ENCODE measurements at places on chromosomes 4 and X.

GRCh38 chr4:4491396-4491893 is 50.4 kb downstream of the STX18 start:
- DNase-seq = peak; percentile 12

DNA sequence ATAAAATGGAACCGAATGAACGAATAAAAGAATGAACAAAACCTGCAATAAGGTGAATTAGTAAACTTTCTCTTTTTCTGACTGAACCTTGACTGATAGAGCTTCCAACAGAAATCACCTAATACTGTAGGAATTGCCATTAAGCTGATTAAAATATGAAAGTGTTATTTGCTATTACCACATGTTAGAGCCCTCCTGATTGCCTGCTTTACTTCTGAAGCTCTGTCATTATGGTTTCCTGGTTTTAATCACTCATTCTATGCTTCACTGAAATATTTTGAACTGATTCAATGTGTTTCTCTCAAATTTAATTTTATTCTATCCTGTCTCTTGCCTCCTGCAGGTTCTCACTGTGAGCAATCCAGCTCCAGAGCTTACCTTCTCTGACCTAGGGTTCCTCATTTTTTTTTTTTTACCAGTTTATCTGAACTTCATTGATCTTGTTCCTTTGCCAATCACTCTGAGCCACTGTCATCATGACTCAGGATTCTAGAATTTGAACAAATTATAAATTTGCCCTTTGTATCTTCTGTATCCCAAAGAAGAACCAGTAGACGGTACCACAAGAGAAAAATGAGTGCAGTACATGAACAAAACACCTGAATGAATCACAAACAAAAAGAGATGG is 48.1 kb upstream of the UGT2B15 start:
- DNase-seq = no peak

- no peak for DNase-seq
Measured at GRCh38 chrX:20968996-20969395, 405.2 kb upstream of the CNKSR2 start.

GRCh38 chrX:150566734-150567182 is 1.7 kb upstream of the MTM1 start:
- DNase-seq = no peak

DNA sequence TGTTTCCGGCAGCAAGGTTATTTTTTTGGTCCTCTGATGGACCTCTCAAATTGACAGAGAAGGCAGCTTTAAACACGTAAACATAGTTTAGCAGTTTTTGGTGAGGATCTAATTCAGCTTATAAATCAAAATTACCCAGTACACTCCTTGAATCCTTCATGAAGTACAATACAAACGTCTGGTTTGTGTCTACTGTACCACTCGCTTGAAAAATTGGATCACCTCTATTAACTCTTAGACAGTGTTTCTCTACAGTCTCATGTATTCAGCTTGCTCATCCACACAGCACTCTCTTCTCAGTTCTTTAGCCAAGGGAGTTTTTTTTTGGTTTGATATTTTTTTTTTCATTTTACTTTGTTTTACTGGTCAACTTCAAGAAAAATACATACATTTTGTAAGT is 113.5 kb downstream of the RNF150 start:
- DNase-seq = no peak

DNA sequence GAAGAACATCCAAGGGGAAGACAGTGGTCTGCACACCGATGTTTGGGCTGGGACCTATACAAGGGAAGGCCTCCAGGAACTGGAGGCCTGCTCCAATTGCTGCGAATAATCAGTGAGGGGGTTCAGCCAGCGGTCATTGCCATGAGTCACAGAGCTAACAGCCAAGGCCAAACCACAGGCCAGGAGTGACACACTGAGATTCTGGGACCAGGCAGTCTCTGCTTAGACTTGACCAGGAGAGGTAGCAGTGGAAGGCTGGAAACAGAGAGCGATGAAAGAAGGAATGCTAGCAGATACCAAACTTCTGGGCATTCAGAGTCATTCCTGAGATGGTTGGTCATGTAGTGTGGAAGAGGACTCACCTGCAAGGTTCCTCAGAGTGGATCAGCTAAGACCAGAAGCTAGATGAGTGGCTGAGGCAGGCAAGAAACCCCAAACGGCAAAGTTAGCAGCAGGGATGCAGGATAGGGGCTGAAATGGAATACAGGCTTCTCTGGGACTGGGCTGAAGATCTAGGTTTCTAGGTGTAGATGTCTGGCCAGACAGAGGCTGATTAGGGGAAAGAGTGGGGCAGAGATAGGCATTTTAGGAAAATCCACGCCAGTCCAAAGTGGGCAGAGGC is 54.7 kb downstream of the CNGA2 start:
- no peak for DNase-seq

DNA sequence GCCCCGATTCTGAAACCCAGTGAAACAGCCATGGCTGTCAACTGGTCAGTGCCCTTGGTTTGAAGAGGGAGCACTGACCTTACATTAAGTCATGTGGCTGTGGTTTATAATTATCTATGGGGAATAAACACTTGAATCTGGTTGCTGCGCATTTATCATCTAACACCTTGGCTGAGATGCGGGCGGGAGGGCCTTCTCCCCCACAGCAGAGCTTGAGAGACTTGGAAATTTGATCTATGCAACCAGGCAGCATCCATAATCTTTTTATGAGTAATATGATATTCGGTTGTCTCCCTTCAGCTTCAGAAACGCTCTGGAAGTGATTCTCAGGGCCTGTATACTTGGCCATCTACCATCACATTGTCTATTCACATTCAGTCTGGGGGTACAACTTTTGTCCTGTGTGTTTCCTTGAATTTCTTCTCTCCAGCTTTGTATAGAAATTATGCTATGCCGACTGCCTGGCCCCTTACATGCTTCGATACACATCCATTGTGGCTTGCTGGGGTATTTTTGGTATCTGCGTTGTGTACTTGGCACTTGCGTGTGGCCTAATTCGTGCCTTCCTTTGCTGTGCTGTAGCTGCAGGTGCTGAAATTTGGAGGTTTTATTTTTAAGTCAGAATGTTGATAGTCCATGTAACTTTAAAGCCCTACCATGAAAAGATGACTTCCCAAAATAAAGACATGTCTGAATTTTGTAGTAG is 321.6 kb downstream of the ARHGAP10 start:
- DNase-seq = no peak

DNA sequence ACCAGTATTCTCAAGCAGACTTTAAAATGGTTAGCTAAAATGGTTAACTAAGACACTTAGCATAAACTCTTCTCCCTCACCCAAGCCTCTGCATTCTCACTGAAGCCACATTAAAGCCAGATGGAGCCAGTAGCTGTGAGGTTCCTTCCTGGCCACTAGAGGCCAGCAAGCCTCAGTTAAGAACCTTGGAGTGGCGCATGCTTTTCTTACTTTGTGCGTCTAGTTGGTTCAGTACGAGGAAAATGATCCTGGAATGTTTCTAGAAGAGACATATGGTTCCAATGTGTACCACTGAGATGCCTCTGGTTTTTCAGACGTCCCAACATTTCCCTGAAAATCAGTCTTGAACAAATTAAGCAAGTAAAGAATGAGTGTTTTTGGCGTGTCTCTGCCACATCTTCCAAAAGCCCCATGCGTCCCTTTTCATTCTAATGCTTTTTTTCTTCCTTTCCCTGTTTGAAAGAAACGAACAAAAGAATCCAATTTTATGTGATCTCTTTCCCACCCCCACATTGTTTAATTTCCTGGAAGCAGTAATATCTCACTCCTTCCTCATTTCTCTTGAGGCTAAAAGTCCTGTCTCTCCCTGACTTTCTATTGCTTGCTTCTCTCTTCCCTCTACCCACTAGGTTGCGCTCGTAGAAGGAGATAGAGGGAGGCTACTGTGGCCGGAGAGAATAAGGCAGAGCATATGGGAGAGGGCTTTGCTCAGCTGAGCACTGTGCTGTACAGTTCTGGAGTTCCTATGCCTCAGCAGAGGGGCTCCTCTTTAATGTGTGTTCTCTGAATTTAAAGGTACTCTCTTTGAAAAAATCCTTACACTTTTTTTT is 82.9 kb upstream of the TAB3 start:
- DNase-seq = peak; percentile 18

DNA sequence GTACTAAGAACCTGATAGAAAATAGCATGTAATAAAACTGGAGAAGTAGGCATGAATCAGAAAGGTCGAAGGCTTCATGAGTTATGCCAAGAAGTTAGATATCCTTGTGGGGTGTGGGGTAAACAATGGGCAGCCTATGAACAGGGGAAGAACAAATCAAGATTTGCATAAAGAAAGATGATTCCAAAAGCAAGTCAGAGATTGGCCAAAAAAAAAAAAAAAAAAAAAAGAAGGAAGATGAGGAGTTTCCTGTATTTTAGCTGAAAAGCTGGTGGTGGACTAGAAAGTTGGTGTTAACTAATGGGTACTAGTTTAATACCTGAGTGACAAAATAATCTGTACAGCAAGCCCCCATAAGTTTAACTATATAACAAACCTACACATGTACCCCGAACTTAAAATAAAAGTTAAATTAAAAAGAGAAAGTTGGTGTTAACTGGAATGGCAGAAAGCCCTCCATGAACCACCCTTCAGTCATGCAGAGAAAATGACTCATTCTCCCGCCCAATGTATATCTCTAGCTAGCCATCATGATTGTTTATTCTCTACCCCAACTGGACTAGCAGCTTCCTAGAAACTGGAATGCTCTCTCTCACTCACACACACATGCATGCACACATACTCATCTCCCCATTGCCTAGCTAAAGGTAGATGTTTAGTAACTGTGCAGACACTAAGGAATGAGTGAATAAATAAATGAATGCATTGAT is 41.7 kb downstream of the ATP11C start:
- DNase-seq = no peak
